ENCODE measurements at places on chromosomes 11 and 22. TPM values are rescaled to one million over a fixed set of nuclear protein-coding genes. Genes with fewer than 3 reads are reported as not detected.

DEFB131B gene
- total RNA-seq: not detected

- H3K27me3 ChIP-seq: peaks cover 3% of the 10 kb centered on the region
- no peak overlapping the region for H3K27ac ChIP-seq
- no peak for DNase-seq
These were observed 40.5 kb downstream of the IGLL5 start for GRCh38 chr22:22927888-22928665.

MPZL2 gene
- 55.1 TPM for total RNA-seq

F2 gene
- total RNA-seq: not detected

DNA sequence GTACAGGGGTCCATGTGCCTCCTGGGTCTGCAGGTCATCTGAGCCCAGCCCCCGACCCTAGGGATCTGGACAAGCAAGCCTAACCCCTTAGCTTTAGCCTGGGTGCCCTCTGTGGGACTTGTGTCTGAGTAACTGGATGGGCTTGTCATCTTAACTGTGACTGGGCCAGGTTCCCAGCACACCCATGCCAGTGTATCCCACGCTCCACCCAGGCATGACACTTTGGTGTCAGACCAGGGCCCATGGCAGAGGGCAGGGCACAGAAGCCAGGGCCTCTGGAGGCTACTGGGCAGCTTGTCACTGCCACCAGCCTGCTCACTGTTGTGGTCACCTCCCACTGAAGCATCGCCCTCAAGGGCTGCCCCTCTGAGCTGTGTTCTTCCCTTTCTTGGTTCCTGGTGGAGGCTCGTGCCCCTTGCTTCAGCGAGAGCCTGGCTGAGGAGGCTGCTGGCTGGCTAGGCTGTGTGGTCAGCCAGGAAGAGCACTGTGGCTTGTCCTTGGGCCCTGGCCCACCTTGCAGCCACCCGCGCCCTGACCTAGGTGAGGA lies 80.8 kb downstream of the ST3GAL4 start:
- H3K27me3 ChIP-seq: peaks cover under 1% of the 10 kb centered on the region
- no peak overlapping the region for H3K4me3 ChIP-seq
- H3K27ac ChIP-seq: no peak overlapping the region
- H3K4me1 ChIP-seq: peaks cover 44% of the 10 kb centered on the region
- H3K36me3 ChIP-seq: no peaks in the 10 kb centered on the region

DNA sequence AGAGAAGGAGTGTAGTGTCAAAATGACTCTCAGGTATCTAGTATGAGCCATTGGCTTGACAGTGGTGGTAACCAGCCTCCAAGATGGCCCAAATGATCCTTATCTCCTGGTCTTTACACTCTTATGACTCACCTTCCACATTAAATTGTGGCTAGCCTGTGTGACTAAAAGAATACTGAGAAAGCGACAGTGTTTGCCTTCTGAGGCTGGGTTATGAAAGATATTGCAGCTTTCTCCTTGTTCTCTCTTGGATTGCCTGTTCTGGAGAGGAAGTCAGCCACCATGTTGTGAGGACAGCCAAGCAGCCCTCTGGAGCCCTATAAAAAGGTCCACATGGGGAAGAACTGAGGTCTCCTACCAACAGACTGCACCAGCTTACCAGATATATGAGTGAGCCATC lies 15.8 kb downstream of the C11orf71 start:
- no peak for DNase-seq
- no peak overlapping the region for H3K27ac ChIP-seq
- H3K4me1 ChIP-seq: no peaks in the 10 kb centered on the region
- H3K27me3 ChIP-seq: no peaks in the 10 kb centered on the region

Data from suprapubic skin (tissue), 4 donors.